Stimulated activated CD8-positive, alpha-beta memory T cell treated with anti-CD3 and anti-CD28 coated beads, Interleukin-4, amount 100 ng/mL, for 1 hour (primary cell): ENCODE measurements at places on chromosomes 4 and X.

- DNase-seq, result no peak
Observed at GRCh38 chr4:176034936-176035335, 30.7 kb upstream of the WDR17 start.

GRCh38 chrX:16882169-16882568 is 12.0 kb upstream of the RBBP7 start:
- no peak for DNase-seq

GRCh38 chr4:180106997-180107396 is 2136.2 kb upstream of the TENM3 start:
- no peak for DNase-seq

- DNase-seq, result no peak
Observed at GRCh38 chr4:96983830-96984229, 1143.9 kb downstream of the PDHA2 start.

- DNase-seq, result no peak
Observed at GRCh38 chrX:66200855-66201795, 37.1 kb downstream of the HEPH start.

GRCh38 chr4:53676402-53676871 is 85.2 kb upstream of the LNX1 start:
- no peak for DNase-seq

DNA sequence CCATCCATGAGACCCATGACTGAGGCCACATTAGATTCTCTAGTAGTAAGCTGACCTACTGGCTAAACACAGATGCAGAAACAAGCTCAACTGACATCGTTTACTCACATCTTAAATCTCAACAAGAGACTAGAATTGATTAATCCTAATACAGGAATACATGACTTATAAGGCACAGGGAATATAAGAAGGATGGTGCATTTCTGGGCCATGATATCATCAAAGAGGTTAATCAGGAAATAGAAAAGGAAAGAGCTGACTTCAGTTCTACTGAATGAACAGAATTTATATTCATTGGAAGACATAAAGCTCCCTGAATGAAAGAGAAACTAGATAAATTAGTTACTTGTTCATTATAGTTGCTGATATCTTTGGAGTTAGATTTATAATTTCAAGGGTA is 1406.5 kb downstream of the STIM2 start:
- no peak for DNase-seq

GRCh38 chrX:125295337-125295736 is 24.3 kb upstream of the TEX13C start:
- no peak for DNase-seq

DNA sequence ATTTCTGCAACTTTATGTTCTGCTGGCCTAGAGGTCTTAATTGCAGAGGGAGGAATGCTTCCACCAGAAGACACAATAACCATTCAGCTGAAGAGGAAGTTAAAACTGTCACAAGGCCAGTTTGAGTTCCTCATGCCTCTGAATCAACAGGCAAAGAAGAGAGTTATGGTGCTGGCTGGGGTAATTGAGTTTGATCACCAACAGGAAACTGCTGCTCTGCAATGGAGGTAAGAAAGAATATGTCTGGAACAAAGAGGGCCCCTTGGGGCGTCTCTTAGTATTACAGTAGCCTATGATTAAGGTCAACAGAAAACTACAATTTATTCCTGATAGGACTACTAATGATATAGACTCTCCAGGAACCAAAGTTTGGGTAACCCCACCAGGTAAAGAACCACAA is 744.0 kb downstream of the FSTL5 start:
- no peak for DNase-seq
